ENCODE measurements at places on chromosomes 1 and 21.

DNA sequence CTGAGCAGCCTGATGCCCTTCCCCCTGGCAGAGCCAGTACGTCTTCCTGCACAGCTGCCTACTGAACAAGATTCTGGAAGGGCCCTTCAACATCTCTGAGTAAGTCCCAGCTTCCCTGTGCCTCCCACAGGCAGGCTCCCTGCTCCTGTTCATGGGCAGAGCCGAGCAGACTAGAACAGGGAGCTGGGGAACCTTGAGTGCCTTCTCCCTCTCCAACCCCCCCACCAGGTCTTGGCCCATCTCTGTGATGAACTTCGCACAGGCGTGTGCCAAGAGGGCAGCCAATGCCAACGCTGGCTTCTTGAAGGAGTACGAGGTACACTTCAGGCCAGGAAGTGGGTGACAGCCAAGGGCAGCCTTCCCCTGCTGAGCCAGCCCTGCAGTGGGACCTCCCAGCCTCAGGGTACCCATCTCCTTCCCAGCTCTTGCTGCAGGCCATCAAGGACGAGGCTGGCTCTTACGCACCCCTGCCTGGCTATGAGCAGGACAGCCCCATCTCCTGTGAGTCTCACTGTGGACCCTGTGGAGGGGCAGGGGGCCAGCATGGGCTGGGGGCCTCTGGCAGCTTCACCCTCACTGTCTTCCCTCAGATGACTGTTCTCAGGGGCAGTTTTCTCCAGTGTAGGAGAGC lies 6.4 kb upstream of the LGR6 start:
- DNase-seq: no peak

DNA sequence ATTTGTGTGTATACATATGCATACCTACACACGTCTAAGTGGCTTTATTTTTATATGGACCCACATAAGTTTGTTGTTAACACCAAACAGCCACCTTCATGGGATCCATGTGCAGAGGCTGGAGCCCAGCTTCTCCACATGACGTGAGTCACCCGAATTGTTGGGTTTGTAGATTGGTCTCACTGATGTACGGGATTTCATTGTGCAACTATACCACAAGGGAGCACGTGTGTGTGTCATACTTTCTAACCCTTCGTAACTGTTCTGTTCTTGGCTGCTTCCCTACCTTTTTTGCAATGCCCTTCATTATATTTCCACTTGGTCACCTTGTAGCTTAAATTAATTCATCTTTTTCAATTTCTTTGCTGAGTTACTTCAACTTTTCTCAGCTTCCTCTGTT lies 21.0 kb downstream of the SPRTN start:
- no peak for DNase-seq

- no peak for DNase-seq
Observed at GRCh38 chr1:234957330-234958065, 171.1 kb downstream of the TOMM20 start.

DNA sequence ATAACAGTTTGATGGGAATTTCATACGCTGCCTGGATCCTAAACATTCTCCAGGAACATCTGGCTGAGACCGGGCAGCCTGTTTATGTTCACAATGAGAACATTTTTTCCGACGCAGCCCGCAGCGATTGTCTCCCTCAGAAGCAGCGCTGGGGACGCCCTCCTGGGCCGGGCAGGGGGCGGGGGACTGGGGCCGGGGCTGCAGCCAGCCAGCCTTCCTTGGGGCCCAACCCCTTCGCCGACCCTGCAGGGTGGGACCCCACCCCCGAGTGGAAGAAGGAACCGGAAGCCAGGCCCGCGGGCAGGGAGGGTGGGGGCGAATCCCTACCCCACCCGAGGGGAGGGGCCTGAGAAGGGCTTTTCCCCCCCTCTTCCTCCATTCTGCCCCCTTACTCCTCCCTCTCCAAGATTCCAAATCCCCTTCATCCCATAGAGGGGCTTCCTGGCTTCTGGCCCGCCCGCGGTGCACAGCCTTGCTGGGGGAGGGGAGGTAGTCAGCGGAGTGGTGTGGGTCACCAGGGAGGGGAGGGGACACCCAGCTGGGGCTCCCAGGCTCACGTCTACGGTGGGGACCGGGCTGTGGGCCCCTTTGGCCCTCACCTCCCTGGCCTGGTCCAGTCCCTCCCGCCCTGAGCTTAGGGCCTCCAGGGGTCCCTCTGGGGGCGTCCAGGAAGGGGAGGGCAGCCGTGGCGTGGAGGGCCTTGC lies 60.6 kb downstream of the WNT9A start:
- no peak for DNase-seq

DNA sequence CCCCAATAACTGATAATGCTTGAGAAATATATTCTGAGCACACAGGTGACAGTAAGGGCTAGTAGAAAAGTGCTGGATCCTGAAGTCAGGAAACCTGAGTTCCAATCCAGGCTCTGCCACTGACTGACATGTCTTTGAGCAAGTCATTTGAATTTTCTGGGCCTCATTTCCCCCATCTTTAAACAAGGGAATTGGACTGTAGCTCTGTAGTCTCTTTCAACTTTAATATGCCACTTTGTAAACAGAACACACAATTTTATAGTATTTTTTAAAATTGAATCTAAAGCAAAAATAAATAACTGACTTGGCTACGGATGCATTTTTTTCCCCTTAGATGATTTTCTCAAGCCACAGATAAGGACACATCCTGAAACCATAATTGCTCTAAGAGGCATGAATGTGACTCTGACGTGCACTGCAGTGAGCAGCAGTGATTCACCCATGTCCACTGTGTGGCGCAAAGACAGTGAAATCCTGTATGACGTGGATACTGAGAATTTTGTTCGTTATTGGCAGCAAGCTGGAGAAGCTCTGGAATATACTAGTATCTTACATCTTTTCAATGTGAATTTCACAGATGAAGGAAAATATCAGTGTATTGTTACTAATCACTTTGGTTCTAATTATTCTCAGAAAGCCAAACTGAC lies 37.0 kb downstream of the LRIG2 start:
- DNase-seq: no peak

DNA sequence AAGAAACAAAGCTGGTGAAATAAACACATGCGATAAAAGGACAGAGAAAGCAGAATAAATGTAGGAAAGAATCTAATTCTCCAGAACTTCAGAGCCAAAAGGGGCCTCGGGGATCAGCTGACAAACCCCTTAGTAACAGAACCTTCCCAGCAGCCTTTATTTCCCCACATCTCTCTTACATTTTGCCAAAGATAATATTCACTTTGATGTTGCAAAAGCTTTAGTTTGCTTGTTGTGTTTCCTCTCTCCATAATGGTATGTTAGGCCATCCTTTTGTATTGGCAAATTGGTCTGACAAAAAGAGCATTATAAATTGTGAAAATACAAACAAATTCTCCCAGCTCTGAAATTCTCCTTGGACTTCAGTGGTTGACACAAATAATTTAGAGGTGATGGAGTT lies 54.9 kb downstream of the OPTC start:
- DNase-seq: no peak

DNA sequence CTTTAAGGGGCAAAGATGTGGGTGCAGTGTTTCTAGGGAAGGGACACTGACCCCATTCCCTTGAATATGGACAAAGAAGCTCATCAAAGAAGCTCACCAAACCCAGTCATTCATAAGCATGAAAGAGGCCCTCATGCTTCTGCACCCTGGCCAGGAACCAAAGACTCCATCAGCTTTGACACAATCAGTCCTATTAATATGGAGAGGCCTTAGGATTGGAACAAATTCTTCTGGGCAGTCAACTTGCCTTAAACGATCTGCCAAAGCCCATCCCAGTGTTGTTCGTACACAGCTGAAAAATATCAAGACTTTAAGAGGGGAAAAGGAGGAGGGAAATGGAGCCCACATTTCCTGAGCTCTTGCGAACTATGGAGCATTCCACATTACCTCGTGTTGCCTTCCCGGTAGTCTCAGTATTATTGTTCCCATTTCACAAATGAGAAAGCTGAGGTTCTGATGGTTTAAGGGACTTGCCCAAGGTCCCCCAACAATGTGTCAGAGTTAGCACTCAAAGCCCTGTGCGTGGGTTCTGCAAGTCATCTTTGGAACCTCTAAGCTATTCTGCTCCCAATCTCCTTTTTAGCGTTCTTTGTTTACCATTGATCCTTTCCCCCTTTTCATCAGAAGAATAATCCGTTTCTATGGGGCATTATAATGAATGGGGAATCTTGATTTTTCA lies 161.9 kb downstream of the ZBTB18 start:
- DNase-seq: no peak

GRCh38 chr1:58781541-58782177 lies 2.2 kb downstream of the JUN start:
- peak; percentile 63 for DNase-seq

DNA sequence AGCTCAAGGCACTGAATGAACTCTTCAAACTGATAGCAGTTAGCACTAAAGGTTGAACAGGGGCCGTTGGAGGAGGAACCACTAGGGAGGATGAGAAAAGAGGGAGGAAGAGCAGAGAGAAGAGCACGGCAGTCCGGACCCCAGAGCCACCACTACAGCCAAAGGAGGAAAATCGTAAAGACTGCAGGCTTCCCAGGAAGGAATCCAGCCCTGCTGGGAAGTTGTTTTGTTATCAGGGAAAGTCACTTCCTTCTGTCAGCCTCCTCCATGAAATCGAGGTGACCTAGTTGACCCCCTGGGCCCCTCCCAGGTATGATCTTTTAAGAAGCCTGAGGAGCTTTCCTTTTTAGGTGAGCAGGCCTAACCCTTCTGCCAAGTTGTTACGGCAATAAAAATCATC lies 88.2 kb downstream of the PBX1 start:
- no peak for DNase-seq

DNA sequence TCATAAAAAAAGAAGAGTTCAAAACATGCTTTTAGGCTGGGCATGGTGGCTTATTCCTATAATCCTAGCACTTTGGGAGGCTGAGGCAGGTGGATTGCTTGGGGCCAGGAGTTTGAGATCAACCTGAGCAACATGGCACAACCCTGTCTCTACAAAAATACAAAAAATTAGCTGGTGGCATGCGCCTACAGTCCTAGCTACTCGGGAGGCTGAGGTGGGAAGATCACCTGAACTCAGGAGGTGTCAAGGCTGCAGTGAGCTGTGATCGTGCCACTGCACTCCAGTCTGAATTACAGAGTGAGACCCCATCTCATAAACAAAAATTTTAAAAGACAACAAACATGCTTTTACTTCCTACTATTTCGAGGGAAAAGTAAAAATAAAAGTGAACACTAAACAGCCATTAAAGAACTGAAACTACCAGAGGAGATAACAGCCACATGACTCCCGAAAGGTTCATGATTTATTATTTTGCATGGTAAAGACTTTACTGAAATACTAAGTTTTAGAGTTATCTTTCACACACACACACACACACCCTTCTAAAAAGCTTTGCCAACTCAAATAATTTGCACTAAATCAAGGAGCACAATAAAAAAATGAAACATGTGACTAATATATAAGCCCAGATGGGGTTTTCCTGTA lies 48.1 kb downstream of the USP1 start:
- DNase-seq: no peak

- no peak for DNase-seq
Observed at GRCh38 chr1:23573574-23574182, 14.4 kb upstream of the ID3 start.

- no peak for DNase-seq
Observed at GRCh38 chr1:55571767-55572166, 356.6 kb upstream of the USP24 start.

DNA sequence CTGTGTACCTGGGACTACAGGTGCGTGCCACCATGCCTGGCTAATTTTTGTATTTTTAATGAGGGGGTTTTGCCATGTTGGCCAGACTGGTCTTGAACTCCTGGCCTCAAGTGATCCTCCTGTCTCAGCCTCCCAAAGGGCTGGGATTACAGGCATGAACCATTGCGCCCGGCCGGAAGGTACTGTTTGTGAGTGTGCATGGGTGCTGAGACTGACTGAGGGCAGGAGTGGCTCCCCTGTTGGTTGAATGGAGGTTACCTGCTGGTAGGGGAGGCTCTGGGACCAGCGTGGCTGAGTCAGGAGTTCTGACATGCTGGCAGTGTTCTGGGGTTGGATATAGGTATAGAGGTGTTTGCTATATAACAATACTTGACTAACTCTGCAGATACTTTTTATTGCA lies 10.4 kb downstream of the PRMT2 start:
- DNase-seq: no peak

- no peak for DNase-seq
Observed at GRCh38 chr1:65022216-65022615, 55.9 kb upstream of the JAK1 start.

- peak; percentile 91 for DNase-seq
Observed at GRCh38 chr1:40922969-40923368, 56.5 kb upstream of the CTPS1 start.

GRCh38 chr1:241090798-241091197 lies 266.2 kb downstream of the RGS7 start:
- DNase-seq: no peak

All from T47D (cell line).